NCI-H1048 (cell line): ENCODE measurements at places on chromosomes 7 and 10.

GRCh38 chr7:101516851-101517250 is 112.2 kb downstream of the MYL10 start:
- DNase-seq, result no peak

GRCh38 chr10:118937226-118937625 is 92.3 kb upstream of the NANOS1 start:
- no peak for DNase-seq

DNA sequence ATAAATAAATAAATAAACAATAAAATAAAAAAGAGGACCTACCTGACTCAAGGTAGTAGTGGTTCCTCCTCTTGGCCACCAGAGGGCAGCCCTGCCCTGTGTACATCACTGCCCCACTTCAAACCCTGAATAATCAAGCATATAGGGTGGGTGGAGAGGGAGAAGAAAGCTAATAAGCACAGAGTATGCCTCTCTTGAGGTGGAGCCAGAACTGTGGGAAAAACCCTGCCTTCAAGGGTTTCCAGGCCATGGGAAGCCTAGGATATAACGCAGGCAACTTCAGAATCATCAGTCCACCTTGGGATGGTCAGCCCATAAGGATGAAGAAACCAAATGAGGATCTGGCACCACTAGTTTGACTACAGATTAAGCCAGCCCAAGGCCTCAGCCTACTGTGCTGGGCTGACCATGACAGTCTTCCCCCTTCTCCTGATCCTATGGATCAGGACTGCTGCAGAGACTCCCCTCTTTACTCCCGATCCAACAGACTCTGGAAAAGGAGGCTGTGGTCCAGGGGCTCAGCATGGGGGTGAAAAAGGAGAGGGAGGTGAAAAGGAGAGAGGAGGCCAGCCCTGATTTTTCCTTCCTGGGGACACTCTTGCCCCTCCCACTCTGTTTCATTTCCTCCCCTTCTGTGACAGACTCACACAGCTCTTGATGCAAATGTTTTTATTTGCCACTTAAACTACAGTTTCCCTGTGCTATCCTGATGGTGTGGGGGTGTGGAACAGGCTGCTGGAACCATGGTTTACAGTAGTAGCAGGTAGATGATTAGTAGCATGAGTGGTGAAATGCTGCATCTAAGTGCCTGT is 10.1 kb downstream of the AVPI1 start:
- peak; percentile 26 for DNase-seq

DNA sequence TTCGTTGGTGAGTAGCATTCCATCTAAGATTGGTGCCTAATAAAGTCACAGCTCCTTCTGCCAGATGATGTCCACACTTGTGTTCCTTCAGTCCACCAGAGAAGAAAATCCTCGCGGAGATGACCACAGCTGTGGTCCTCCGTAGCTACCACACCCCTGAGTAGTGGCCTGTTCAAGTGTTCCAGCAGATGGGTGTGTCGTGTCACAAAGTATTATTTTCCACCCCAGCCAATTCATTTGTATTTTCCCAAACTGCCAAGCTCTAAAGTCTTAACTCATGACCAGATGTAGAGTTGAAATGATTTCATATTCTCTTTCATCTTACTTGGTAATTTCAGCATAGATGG is 251.3 kb upstream of the TCF7L2 start:
- no peak for DNase-seq

GRCh38 chr10:75110006-75110632 is 1.3 kb upstream of the SAMD8 start:
- no peak for DNase-seq

GRCh38 chr7:130921391-130922180 is 187.6 kb upstream of the KLF14 start:
- DNase-seq, result no peak
